ENCODE measurements at places on chromosomes 5 and 9.

GRCh38 chr5:28269978-28270377, 1231.6 kb upstream of the CDH9 start:
- DNase-seq, result no peak

DNA sequence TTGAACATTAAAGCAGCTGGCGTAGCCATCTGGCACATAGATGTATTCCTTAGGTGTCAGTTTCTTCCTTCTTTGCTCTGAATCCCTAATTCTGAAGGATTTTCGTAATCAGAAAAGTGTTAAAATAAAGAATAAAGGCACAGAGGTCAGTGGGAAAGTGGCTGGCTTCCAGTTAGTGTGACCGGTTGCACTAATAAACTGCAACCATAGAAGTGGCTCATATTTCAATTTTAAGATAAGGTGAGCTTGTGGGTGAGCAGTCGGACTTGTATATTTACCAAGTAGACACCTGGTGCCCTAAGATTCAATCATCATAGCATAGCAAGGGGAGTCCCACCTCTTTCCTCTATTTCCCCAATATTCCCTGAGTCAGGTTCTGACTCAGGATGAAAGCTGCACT, 459.6 kb downstream of the ACTL7B start:
- no peak for DNase-seq

GRCh38 chr5:135032999-135033861, 798 bp downstream of the PITX1 start:
- DNase-seq, result no peak

GRCh38 chr9:133494636-133495326, 15.9 kb upstream of the SLC2A6 start:
- no peak for DNase-seq

DNA sequence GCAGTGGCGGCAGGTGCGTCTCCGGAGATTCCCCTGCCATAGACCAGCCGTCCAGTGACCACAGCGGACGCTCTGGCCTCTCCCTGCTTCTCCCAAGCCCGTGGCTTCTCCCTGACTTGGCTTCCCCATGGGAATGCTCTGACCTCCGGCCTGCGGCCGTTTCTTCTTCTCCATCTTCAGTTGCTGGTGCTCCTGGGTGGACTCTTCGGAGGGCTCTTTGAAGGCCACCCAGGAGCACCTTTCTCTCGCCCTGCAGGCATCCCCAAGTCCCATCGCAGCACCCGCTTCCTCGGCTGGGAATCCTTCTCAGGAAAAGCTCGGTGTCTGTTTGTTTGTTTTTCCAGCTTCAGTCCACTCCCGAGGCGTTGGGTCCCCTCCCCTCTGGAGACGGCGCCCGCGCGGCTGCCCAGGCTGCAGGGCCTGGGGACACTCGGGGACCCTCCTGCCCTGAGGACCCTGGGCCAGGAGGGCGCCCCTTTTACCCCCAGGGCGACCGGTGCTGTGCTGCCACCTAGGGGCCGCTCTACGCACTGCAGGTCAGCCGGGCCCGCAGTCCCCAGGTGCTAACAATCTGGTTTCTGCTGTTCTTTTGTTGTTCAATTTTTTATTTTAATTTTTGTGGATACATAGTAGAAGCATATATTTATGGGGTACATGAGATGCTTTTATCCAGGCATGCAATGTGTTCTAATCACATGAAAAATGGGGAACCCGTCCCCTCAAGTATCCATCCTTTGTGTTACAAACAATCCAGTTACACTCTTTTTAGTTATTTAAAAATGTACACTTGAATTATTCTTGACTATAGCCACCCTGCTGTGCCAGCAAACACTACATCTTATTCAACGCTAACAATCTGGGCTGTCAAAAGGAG, 197.9 kb upstream of the ADAMTS16 start:
- DNase-seq, result no peak

- DNase-seq, result peak; percentile 30
These were observed 39.1 kb downstream of the COL23A1 start for GRCh38 chr5:178551059-178551458.

GRCh38 chr5:147645197-147645596, 135.3 kb upstream of the DPYSL3 start:
- no peak for DNase-seq

DNA sequence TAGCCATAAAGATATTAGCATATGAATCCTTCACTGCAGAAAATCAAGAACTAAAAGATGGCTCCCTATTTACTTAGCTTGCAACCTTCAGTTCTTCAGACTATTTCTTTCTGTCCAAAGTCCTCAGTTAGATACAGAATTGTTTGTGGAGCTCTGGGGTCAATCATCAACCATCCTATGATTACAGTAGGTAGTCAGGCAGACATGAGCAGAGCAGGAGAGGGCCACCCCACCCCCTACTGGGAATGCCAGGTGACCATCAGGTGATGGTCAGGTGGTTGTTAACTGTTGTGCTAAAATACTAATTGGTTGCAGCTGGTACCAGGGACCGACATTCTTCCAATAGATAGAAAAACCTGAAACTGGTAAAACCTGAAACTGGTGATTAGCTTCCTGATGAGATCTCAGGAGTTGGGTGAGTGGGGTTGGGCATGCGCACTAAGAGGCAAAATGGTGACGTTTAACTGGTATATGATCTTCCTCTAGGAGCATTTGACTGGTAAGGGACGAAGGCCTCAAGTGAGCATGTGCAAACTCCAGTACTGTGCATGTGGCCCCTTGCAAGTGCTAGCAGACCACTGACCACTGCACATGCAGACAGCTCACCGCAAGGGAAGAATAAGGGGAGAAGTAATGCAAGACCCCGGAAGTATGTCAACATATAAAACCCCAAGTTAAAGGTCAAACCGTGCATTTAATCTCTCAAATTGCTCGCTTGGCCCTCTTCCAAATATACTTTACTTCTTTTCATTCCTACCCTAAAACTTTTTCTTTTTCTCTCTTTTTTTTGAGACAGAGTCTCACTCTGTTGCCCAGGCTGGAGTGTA, 13.6 kb downstream of the C9orf57 start:
- no peak for DNase-seq

DNA sequence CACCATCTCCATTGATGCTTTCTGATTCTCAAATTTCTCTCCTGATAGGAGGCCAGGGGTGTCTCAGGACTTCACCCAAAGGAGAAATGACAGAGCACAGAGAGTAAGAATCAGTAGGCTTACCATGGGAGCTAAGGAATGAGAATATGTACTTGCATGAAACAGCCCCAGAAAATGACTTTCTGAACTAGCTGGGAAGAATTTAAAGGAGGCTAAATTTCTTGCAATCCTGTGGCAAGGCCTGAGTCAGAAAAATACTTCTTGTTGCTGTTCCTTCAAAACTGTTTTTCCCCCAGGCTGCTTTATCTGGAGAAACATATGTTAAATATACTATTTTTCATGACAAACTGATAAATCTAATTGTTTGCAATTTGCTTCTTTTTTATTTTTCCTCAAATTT, 53.4 kb upstream of the FBXL7 start:
- no peak for DNase-seq

GRCh38 chr5:61295365-61295764, 36.7 kb upstream of the ZSWIM6 start:
- no peak for DNase-seq

DNA sequence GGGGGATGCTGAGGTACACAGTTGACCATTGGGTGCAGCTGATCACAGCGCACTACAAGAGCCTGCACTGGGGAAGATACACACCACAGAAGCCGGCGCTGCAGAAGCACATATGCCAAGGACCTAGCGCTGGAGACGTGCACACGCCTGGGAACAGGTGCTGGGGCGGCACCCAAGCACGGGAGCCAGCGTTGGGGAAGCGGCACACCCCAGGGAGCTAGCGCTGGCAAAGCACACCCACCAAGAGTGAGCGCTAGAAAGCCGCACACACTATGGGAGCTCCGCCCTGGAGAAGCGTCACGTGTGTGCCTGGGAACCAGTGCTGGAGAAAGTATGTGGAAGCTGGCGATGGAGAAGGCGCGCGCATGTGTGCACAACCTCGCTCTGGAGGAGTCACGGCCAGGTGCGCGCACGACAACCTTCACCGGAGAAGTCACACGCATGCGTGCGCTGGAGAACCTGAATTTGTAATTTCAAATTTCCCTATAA, 4.5 kb downstream of the FANCC start:
- peak; percentile 61 for DNase-seq

DNA sequence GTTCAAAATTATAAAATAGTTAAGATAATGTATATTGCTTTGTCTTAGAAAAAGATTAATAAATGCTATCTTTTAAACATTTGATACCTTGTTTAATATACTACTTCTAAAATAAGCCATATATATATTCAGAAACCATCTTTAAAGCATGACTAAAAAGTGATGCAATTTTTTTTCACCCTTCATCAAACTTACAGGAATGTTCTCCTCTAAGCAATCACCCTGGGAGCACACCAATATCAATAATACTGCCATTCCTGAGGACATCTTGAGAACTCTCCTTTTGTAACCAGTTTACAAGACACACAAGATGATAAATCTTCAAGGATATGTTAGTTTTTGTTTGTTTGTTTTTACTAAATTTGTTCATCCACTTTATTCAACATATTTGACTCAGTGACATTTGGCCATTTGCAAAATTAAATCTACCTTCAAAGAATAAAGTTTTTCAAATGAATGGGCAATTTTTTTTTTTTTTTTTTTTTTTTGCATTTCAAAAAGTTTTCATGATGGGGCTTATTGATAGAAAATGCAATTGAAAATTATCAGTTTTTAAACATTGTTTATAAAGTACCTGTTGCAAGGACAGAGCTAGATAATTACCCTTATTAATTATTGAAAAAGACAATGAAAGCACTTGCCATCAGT, 17.2 kb downstream of the FOXD1 start:
- DNase-seq, result no peak

DNA sequence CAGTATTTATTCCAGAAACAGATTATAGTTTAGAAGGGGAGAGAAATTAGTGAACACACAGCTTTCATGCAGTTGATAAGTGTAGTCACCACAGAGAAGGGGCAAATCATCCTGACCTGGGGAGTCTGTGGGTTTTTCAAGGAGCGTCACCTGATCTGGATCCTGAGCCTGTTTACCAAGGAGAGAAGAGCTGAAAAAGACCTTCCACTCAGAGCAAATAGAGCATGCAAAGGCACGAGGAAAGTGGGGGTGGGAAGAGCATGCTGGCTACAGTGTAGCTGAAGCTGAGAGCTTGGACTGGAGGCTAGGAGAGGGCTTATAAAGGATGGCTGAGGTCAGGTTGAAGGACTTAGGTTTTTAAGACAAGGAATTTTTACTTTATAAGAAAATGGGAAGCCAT, 30.4 kb downstream of the ACO1 start:
- DNase-seq, result no peak

Data from hepatic stellate cell (primary cell).